Left ventricle myocardium inferior (tissue), 1 donor: ENCODE measurements at places on chromosomes 12 and 14.

GRCh38 chr12:110846615-110847566 is at the start of gene CCDC63:
TSS of gene CCDC63 (plus strand) at chr12:110846987. CDS start at chr12:110852955, 5,968 bp downstream.
- DNase-seq = peak; percentile 66

DNA sequence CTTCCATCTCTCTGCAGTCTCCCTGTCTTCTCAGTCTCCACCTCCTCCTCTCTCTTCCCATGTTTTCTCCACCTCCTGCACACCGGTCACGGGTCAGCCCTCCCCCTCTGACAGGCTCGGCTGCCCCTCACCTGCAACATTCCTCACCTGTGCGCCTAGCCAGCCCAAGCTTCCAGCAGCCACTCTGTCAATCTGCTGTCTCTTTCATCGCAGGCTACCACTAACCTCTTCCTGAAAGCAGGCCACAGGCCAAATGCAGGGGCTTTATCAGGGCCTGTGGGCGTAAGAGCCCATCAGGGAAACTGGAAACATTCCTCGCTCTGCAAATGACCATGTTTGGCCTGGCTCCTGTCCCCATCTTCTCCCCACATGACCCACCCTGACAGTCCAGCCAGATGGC is 34.5 kb downstream of the CMKLR1 start:
- DNase-seq = no peak

- DNase-seq = no peak
These were observed 591.0 kb upstream of the ATP2B1 start for GRCh38 chr12:90299666-90300065.

DNA sequence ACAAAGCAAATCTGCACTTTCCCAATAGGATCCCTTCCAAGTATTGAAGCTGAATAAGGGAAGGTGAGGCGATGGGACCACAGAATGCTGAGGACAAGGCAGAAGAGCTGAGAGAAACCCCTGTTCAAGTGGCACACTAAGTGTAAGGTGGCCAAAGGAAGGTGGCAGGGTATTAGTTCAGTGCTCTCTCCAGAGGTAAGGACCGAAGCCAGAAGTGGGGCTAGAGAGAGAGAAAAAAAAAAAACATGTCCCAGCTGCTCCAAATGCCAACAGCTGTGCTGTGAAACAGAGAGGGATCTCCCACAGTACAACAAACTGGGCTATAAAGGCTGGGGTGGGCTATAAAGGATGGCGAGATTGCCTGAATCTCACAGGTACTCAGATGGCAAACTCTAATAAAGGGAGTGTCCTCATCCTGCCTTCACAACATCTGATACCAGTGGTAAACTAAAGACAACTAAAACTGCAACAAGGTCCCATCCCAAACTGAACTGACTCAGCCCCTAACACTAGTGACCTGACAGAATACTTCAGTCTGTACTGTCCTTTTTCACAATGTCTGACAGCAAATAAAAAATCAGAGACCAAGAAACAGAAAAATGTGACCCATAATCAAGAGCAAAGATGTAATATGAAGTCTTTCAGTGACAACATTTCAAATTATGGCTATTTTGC is 47.9 kb downstream of the CDK17 start:
- no peak for DNase-seq

DNA sequence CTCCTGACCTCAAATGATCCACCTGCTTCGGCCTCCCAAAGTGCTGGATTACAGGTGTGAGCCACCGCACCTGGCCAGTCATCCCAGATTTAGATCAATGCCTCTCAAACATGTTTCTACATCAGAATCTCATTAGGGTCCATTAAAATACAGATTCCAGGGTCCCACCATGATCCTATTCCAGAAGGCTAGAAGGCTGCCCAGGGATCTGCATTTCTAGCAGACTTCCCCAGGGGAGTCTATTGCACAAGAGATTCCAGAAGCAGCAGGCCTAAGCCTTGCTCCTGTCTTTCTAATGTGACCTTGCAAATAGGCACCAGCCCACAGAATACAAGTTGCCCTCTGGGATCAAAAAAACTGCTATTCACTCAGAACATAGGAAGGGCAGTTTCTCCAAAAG is 81.5 kb downstream of the SCARB1 start:
- no peak for DNase-seq

- no peak for DNase-seq
These were observed 2.4 kb upstream of the RXYLT1 start for GRCh38 chr12:63777340-63777739.

DNA sequence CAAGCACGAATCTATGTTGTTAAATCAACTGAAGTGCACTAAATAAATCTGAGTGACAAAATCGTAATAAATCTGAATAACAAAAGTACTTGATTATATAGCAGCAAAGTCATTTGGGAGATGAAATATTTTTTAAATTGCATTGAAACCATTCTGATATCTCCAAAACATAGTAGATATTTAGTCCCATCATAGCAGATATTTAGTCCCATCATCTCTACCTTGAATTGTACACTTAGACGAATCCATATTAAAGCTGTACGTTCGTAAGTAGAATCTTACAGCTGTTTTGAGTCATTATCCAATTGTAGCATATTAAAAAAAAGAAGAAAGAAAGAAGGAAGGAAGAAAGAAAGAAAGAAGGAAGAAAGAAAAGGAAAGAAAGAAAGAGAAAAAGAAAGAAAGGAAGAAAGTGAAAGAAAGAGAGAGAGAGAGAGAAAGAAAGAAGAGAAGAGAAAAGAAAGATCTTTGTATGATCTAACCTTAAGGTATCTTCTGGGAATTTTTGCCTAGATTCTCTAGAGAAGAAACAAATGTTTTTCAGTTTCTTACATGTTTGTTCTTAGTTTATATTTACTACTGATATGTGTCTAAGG is 2.6 kb downstream of the DCN start:
- no peak for DNase-seq

- no peak for DNase-seq
These were observed 4.0 kb upstream of the GEMIN2 start for GRCh38 chr14:39109893-39110715.

DNA sequence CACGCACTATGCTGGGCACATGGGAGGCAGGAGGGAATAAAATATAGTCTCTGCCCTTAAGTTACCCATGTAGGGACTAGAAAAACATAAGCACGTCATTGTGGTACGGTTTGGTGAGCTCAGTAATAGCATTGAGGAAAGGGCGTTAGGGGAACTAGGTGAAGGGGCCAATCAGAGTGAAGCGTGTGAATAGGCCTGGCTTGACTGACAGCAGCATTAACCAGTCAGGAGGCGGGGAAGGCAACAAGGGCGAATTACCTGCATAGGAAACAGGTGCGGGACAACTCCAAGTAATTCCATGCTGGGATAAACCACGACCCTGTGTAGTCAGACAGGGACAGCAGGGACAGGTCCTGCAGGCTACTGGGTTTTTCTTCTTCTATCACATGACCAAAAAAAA is 107.7 kb downstream of the UNC79 start:
- no peak for DNase-seq
